ENCODE measurements at places on chromosomes 7 and 10. TPM values are rescaled to one million over a fixed set of nuclear protein-coding genes. Genes with fewer than 3 reads are reported as not detected.

The ASIC3 gene
- 3.9 TPM for total RNA-seq

The ZP3 gene
- total RNA-seq: 5.6 TPM

The TMEM196 gene
- total RNA-seq: not detected

The ACTL6B gene
- not detected for total RNA-seq

DNA sequence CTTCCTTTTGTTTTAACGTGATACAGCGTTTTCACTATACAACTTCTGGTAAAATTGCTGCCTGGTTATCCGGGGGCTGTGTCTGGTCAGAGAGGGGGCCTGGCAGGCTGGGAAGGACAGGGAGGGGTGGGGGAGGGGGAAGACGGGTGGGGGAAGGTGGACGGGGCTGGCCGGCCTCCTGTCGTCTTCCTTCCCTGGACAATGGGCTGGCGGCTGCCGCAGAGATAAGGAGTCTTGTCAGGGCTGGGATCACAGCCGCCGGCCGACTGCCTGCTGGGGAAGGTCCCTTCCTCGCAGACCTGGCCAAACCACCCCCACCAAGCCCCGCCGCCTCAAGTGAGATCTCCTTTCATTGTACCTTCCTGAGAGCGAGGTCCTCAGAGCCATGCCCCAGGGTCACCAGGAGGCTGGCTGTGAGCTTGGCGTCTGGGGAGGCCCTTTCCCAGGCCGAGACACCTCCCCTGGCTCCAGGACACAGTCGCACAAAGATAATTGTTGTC is 151.2 kb upstream of the TNRC18 start:
- no peaks in the 10 kb centered on the region for H3K36me3 ChIP-seq
- DNase-seq: no peak
- no peaks in the 10 kb centered on the region for H3K27me3 ChIP-seq
- H3K4me3 ChIP-seq: no peak overlapping the region
- no peaks in the 10 kb centered on the region for H3K4me1 ChIP-seq

DNA sequence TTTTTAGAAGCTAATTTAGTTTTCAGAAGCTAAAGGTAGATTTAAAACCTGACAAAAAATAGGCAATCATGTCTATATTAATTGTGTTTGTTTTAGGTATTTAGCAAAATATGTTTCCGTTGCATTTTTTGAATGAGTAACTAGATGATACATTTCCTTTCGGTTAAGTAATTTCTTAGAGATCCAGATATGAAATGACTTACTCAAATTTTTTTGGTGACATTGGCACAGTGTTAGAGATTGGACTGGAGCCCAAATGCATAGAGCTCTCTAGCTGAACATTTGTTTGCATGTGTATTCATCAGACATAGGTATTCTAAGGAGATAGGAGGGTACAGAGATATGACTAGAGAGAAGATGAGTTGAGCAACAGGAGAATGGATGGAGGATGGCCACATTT is 1.9 kb downstream of the BUB3 start:
- peak overlapping the region; percentile 95 for H3K4me3 ChIP-seq
- H3K27me3 ChIP-seq: no peaks in the 10 kb centered on the region
- DNase-seq: peak; percentile 32
- H3K27ac ChIP-seq: peak overlapping the region; percentile 92

DNA sequence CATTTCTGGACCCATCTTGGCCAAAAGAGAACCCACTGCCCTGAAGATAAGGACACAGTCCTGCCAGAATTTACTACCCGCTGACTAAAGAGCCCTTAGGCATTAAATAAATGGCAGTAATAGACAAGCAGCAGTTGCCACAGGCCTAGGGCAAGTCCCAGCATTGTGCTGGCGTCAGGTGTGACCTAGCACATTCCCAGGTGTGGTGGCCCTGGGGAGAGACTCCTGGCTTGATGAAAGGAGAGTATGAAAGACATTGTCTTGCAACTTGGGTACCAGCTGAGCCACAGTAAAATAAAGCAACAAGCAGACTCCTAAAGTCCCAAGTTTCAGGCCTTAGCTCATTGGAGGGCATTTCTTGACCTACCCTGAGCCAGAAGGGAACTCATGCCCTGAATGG is 715.7 kb upstream of the SORCS1 start:
- no peak for DNase-seq
- no peak overlapping the region for H3K27ac ChIP-seq
- no peaks in the 10 kb centered on the region for H3K27me3 ChIP-seq
- no peaks in the 10 kb centered on the region for H3K36me3 ChIP-seq
- H3K4me3 ChIP-seq: no peak overlapping the region

GRCh38 chr10:132743925-132744490 is 41.9 kb downstream of the NKX6-2 start:
- no peak overlapping the region for H3K4me3 ChIP-seq
- H3K27me3 ChIP-seq: no peaks in the 10 kb centered on the region
- H3K27ac ChIP-seq: no peak overlapping the region
- H3K36me3 ChIP-seq: peaks cover 7% of the 10 kb centered on the region
- no peak for DNase-seq

- H3K4me1 ChIP-seq: peaks cover 31% of the 10 kb centered on the region
- H3K27ac ChIP-seq: no peak overlapping the region
- no peak overlapping the region for H3K4me3 ChIP-seq
- no peaks in the 10 kb centered on the region for H3K36me3 ChIP-seq
Observed at GRCh38 chr10:77293773-77294172, 343.8 kb downstream of the KCNMA1 start.

Data from MCF 10A (cell line).